ENCODE measurements at places on chromosomes 11 and 22.

- DNase-seq, result no peak
Measured at GRCh38 chr22:42533638-42533977, 14.0 kb upstream of the RRP7A start.

DNA sequence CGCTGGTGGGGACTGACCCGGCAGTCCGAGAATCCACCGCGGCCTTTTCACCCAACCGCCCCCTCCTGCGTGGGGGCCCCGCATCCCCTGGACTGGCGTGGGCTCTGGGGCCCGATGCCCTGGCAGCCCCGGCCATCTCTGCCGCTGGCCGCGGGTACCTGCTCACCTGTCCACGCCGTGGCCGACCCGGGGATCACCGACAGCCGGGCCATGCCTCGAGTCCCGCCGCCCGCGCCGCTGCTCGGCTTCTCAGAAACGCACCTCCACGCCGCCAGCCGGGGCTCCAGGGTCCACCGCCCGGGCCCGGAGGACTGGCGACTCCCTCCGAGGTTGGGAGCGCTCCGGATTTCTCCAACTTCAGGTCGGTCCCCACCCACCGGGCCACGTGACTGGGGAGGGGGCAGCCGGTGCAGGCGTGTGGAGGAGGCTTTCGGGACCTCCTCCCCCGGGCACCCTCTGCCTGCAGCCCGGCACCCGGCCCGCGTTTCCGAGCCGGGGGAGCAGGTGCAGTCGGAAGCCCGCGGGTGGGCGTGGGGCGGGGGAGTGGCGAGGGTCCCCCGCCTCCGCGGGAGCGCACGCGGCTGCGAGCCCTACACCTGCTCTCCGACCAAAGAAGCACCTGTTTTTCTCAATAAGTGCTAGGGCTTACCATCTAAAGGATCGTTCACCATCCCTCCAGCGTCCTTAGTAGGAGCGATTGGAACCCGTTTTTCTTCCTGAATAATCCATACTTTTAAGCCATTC, 554 bp upstream of the NRIP3 start:
- DNase-seq, result peak; percentile 59

GRCh38 chr11:1807264-1807995, 27.4 kb upstream of the SYT8 start:
- DNase-seq, result peak; percentile 40

DNA sequence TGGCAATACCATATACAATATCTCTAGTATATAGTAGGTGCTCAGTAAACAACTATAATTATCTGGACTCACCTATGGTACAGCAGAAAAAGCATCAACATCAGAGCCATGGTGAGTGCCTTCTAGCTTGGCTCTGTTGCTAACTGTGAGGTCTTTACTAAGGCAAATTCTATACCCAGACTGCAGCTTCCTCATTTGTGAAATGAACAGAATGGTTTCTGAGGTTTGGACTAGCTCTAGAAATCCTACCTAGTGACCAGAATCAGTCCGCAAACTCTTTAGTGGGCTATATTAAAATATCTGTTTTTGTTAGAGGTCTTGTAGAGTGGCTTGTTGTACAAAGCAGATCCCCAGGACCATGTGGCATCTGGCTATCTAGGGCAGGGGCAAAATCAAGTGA, 3.7 kb downstream of the MS4A1 start:
- no peak for DNase-seq

DNA sequence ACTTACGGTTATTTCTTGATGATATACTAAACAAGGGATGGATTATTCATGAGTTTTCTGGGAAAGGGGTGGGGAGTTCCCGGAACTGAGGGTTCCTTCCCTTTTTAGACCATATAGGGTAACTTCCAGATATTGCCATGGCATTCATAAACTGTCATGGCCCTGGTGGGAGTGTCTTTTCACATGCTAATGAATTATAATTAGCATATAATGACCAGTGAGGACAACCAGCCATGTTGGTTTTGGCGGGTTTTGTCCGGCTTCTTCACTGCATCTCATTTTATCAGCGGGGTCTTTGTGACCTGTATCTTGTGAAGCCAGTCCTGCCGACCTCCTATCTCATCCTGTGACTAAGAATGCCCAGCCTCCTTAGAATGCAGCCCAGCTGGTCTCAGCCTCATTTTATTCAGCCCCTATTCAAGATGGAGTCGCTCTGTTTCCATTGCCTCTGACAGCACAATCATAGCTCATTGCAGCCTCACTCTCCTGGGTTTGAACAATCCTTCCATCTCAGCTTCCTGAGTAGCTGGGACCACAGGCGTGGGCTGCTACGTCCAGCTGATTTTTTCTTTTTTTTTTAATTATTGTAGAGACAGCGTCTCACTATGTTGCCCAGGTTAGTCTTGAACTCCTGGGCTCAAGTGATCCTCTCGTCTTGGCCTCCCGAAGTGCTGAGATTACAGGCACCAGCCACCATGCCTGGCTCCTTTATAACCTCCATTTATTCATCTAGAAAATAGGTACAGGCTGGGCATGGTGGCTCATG, 52.6 kb upstream of the EMID1 start:
- peak; percentile 66 for DNase-seq

DNA sequence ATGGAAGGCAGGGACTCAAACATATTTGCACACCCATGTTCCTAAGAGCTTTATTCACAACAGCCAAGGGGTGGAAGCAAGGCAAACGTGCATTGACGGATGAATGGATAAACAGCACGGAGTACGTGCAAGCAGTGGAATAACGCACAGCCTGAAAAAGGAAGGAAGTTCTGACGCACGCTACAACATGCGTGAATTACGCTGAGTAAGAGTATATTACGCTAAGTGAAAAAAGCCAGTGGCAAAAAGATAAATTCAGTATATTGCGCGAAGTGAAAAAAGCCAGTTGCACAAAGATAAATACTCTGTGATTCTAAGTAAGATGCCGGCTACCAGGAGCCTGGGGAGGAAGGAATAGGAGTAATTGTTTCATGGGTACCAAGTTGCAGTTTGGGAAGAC, 19.5 kb downstream of the PHF21B start:
- no peak for DNase-seq

- DNase-seq, result no peak
Measured at GRCh38 chr11:103528596-103528995, 419.4 kb downstream of the DYNC2H1 start.

GRCh38 chr11:74412321-74412720, 14.1 kb upstream of the PGM2L1 start:
- DNase-seq, result no peak

GRCh38 chr22:25655371-25655935, 86.5 kb upstream of the MYO18B start:
- no peak for DNase-seq

DNA sequence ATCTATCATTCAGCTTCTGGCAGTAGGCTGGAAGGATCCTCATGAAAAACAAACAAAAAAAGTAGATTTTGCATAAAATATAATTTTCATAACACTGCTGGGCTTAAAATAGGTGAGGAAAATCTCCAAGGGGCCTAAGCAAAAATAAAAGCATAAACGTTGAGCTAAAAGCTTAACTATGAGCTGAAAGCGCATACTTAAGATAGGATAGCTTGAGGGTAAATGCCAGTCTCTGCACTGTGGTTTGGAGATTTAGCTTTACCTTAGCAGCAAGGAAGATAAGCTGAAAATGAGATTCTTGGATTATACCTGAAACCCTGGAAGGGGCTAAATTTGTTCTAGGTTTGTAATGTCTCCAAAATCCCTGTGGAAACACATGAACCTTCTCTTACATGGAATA, 183.7 kb downstream of the GUCY1A2 start:
- no peak for DNase-seq

- DNase-seq, result peak; percentile 87
Measured at GRCh38 chr11:115408036-115408921, 95.9 kb downstream of the CADM1 start.

- peak; percentile 84 for DNase-seq
Measured at GRCh38 chr22:39405346-39406085, 5.9 kb downstream of the TAB1 start.

DNA sequence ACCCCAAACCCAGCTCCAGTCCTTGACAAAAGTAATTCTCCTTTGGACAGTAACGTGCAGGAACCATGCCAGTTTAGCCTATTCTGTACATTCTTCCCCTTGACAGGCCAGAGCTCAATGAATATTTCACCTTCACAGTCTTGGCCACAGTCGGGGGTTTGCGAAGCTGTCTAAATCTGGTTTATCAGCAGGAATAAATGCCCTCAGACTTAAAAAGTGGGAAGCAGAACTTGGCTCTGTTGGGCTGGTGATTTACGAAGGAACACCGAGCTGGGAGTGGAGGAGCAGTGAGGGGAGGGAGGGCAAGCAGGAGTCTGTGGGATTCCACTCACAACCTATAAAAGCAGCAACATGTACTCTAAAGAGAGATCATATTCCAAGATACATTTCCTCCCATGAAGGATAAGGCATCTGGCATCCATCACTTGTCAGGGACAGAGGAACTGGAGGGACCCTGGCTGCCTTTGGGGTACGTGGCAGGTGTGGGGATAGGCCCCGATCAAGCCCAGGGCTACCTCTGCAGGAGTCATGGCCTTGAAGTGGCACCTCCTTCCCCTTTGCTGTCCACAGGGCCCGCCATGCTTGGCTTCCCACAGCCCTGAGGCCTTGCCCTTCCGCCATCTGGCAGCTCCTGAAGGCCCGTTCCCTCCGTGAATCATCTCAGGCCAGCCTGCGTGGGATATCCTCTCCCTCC, 154.3 kb downstream of the ADAMTS15 start:
- DNase-seq, result no peak

DNA sequence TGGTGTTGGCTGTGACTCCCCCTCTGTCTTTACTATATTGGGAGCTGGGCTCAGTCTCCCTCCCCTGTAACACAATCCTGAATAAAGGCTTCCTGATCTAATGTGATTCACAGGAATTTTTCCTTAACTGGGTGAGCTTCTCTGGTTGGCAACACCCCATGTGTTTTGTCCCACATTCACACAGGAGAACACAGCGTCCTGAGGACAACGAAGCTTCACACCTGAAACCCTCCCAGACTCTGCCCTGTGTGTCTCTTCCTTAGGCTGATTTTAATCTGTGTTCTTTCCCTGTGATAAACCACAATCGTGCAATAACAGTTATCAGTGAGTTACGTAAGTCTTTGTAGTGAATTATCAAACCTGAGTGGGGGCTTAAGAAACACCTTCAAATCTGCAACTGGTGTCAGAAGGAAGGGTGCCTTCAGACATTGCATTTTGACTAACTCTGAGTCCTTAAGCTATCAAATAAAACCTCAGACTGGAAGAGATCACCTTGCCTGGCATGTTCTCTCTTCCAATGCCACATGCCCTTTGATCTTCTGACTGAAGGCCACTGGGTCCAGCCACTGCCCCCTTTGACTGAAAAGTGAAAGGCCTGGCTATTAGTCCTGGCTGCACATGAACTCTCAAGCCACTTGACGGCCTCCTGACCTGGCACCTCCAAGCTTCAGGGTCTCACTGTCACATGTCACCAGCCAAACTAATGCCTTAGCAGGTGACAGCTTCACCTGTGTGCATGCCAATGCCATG, 17.3 kb downstream of the APOL3 start:
- DNase-seq, result no peak

- no peak for DNase-seq
Measured at GRCh38 chr22:23532731-23533130, 47.4 kb downstream of the IGLL1 start.

GRCh38 chr11:7694235-7694634, 12.0 kb downstream of the OVCH2 start:
- DNase-seq, result no peak

- DNase-seq, result peak; percentile 18
Measured at GRCh38 chr22:49350441-49351121, 477.1 kb downstream of the BRD1 start.

DNA sequence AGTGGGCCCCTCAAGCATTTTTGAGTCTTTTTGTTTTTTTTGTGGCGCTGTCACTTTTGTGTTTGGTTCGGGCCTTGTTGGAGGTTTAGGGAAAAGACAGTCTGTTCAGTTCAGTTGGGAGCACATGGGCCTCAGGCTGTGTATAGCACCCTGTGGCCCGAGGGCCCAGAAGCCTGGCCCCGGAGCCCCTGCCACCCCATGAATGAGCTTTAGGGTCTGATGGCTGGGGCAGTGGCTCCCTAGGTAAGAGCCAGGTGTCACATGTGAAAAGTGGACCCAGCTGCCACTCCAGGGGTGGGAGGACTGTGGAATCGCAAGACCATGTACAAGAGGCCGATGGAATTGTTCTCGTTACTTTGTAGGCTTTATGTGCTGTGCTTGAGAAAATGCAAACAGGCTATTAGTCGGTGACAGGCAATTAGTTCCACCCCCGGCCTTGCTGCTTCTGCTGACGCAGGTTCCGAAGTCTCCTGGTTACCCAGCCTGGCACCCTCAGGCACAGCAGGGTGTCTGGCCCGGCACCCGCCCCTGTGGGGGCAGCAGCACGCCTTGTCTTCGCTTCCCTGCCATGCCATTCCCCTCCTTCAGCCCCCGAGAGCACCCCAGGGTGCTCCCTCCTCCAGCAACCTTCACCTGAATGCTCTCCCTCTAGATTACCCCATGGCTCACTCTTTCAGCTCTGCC, 38.2 kb upstream of the PARVG start:
- DNase-seq, result no peak

- DNase-seq, result no peak
Measured at GRCh38 chr11:28491431-28491830, 383.2 kb downstream of the METTL15 start.
